ENCODE measurements at places on chromosomes 7 and 10.

DNA sequence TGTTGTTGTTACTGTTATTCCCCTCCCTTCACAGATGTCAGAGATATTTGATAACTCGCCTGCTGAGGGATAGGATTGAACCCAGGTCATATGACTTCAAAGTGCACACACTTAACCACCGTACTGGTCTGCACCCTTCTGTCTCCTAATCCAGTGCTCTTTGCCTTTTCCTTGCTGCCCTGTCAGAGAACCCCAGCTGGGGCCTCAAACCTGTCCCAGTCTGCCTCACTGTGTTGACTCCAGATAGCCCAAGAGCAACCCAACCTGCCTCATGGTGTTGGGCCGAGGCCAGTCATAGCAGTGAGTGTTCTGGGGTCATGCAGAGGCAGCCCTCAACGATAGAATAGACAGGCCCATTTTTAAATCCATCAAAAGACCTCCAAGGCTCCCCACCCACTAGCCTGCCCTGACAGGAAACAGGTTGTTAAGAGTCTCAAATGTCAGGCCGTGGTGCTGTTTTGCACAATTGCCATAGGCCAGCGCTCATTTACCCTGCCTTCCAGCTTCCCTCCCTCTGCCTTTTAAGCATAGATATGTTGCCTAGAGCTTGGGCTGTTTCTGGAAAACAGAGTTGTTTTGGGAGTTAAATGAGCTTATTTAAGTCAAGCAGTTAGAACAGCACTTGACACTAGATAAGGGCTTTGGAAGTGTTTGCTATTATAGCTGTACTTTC lies 37.0 kb upstream of the PDCD4 start:
- DNase-seq, result no peak

DNA sequence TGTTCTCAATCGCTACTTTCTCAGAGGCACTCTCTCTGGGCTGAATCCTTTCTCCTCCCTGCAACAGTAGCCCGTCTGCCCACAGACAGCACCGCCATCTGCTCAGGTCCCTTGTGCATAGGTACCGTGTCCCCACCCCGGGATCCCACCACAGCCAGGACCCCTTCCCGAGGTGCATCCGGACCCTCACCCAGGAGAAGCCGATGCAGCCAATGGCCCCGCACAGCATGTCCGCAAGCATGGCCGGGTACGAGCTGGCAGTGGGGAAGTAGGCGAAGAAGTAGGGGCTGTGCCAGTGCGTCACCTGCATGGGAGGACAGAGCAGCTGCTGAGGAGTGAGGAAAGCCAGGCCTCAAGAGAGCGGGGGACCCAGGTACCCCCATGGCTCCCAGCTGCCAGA lies 25.5 kb downstream of the DDC start:
- DNase-seq, result no peak

DNA sequence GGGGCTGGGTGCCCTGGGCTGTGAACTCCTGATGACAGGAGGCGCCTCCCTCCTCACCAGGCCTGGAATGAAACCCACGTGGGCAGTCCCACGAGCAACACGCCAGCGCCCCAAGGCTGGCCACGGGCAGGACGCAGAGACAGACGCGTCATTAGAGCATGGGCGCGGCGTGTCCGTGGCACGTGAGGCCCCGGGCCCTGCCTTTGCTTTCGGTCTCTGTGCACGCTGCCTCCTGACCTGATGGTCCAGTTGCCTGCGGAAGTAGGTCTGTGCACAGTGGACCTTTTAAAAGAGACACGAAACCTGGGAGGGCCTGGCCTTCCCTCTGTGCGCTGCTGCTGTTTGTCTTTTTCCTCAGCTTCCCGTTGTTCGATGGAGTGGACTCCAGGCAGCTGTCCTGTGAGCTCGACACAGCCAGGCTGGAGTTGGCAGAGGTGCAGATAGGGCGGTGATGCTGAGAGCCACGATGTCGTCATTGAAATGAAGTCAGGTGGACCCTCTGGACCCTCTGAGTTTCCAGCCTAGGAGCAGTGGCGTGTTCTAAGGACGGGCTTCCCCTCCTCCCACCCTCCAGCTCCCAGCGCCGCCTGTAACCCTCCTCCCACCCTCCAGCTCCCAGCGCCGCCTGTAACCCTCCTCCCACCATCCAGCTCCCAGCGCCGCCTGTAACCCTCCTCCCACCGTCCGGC lies 40.1 kb upstream of the CFAP46 start:
- DNase-seq, result no peak

- DNase-seq, result no peak
Measured at GRCh38 chr7:42400211-42400772, 163.3 kb upstream of the GLI3 start.

DNA sequence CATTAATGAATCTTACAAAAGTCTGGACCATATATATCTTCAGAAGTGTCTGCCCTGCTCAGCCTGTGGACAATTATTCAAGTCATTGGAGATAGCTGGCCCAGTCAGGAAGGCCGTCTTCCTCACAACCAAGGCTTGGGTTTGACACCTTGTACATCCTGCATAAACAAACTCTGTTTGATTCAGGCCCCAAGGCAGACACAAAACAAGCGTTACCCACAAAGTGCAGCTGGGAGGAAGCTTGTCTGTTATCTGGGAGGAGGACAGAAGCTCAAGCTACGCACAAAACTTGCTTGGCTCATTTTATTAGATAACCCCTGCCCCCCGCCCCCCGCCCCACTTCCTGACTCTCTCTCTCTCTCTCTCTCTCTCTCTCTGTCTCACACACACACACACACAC lies 166.9 kb upstream of the WDR11 start:
- DNase-seq, result no peak

DNA sequence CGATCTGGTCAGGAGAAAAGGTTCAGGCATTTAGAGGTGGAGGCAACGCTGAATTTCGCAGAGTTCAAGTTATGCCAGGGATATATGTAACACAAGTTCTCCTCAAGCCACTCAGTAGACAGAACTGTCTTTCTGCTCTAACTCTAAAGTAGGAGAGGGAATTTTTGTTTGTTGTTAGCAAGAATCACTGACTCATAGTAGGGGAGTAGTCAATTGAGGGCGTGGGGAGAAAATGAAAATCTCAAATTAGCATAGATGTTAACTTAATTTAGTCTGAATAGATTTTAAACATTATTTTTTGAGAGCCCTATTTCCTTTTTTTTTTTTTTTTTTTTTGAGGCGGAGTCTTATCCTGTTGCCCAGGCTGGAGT lies 34.6 kb downstream of the PSMC2 start:
- DNase-seq, result no peak

- DNase-seq, result peak; percentile 62
Measured at GRCh38 chr7:50359995-50360925, 55.7 kb downstream of the IKZF1 start.

DNA sequence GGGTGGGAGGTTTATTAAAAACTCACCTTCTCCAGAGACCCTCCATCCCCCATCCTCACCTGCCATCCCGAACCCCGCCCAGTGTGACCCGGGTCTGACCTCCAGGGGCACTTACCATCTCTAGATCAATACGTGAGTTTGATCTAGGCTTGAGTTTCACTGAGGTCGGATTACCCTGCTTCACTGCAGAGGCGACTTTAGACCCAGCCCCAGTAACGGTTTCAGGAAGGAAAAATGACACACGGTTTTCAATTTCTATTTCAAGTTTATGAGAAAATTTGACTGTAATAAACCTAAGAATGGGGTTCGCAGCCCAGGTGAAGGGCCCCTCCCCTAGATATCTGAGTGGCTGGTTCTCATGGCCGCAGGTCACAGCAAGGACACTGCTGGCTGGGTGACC lies 33.1 kb downstream of the RCC1L start:
- no peak for DNase-seq

- DNase-seq, result no peak
Measured at GRCh38 chr10:6493521-6494441, 86.3 kb downstream of the PRKCQ start.

- no peak for DNase-seq
Measured at GRCh38 chr7:35749556-35749955, 51.3 kb upstream of the SEPTIN7 start.

GRCh38 chr7:66905689-66906088 lies 15.3 kb upstream of the TMEM248 start:
- no peak for DNase-seq

DNA sequence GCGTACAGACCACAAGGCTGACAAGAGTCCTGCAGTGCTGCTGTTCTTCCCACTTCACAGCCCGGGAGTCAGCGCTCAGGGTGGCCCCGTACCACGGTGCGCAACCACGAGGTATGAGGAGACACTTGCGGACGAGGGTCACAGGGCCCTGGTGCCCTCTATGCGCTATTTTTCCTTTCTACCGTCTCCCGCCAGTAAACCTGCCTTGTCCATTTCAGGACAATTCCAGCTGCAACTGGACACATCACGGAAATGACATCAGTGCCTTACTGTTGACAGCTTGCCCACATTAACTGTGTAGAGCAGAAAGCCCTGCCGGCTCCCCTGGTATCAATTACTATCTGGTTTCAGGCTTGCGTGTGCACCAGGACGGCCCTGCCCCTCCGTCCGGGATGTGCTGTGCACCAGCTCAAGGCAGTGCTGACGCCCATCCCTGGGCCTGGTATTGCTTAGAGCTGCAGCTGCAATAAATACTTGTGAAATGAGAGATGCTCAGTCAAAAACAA lies 65.1 kb downstream of the ZRANB1 start:
- DNase-seq, result no peak

GRCh38 chr10:8056378-8056777 lies 1.9 kb downstream of the GATA3 start:
- no peak for DNase-seq

- peak; percentile 22 for DNase-seq
Measured at GRCh38 chr7:129298268-129298893, 73.6 kb downstream of the AHCYL2 start.

GRCh38 chr7:142908921-142909890 lies 23.7 kb upstream of the TRPV6 start:
- no peak for DNase-seq

GRCh38 chr7:151630851-151631569 lies 111.3 kb upstream of the RHEB start:
- no peak for DNase-seq

- DNase-seq, result no peak
Measured at GRCh38 chr7:29434380-29434768, 129.3 kb upstream of the PRR15 start.

- no peak for DNase-seq
Measured at GRCh38 chr7:20030417-20030816, 186.8 kb downstream of the MACC1 start.

GRCh38 chr10:5073659-5074058 lies 20.6 kb upstream of the AKR1C3 start:
- no peak for DNase-seq

DNA sequence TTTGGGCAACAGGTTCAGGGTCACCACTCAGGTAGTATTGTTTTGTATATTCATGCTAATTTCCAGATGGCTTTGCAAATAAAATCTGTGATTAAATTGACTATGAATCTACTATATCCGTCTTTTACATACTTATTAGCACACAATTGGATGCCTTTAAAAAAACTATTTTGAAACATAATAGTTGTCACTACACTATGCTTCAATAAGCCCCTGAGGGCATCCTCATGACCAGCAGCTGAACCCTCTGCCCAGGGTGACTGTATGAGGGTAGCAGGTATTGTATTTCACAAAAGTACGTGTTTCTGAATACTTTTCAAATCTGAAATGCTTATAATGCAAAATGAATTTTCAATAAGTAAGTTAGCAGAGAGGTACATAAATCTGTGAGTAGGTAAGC lies 97.3 kb downstream of the DNAH11 start:
- DNase-seq, result no peak

- DNase-seq, result no peak
Measured at GRCh38 chr7:2258661-2259365, 16.8 kb downstream of the NUDT1 start.

DNA sequence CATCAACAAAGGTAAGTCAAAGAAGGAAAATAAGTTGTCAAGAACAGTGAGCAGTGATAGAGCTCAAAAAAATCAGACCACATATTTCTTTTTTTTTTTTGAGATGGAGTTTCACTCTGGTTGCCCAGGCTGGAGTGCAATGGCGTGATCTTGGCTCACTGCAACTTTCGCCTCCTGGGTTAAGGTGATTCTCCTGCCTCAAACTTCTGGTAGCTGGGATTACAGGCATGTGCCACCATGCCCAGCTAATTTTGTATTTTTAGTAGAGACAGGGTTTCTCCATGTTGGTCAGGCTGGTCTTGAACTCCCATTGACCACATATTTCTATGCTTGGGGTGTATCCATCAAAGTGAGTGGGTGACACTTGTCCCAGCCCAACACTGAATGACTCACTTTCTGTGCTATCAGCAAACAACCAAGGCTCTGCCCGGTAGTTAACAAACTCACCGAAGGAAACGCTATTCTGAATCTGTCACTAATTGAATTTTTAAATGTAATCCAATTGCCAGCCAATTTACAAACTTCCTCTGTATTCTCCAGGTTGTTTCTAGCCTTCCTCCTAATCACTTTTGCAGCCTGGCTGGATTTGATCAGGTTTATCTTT lies 19.6 kb upstream of the SMNDC1 start:
- DNase-seq, result no peak

DNA sequence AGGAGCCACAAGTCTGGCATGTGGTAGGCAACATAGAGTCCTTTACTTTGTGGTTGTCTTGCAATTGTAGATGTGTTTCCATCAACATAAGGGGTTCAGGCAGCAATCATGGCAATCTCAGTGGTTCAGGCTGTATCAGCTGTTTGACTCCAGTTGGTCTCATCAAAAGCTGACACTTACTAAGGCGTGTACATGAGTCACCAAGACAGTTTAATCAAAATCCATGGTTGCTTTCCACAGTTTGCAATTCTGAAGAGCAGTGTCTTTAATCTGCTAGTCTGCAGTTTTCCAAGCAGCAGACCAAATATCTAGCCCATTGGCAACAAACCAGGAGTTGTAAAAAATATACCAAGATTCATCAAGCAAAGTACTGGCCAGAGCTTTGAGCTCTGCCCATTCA lies 210.2 kb downstream of the MDFIC start:
- DNase-seq, result no peak

DNA sequence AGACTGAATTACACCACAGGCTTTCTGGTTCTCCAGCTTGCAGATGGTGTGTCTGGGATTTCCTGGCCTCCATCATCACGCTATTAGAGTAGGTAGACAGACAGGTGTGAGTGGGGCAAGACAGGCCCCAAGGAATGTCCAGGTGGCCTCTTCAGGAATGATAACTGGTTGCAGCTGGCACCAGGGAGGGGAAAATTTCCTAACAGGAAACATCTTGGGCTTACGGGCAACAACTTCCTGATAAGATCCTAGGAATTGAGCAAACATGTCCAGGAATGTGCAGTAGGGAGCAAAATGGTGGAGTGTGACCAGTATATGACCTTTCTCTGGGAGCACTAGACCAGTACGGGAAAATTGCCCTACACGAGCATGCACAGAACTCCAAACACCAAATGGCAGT lies 11.3 kb downstream of the XRCC2 start:
- no peak for DNase-seq

GRCh38 chr7:110909117-110909516 lies 181.8 kb upstream of the LRRN3 start:
- no peak for DNase-seq
